ENCODE measurements at places on chromosomes 5 and 9. TPM values are rescaled to one million over a fixed set of nuclear protein-coding genes. Genes with fewer than 3 reads are reported as not detected.

TTC23L gene
- total RNA-seq: 2.2 TPM

NUTM2F gene
- total RNA-seq: not detected

RLN1 gene
- 0.46 TPM for total RNA-seq

SLC45A2 gene
- 114 TPM for total RNA-seq

EPB41L4A gene
- total RNA-seq: 8.0 TPM

WNK2 gene
- total RNA-seq: 0.46 TPM

FBXL7 gene
- total RNA-seq: 33.0 TPM

PCDHGC5 gene
- total RNA-seq: 2.9 TPM

WHRN gene
- 14.0 TPM for total RNA-seq

CNOT8 gene
- 50.1 TPM for total RNA-seq

IFNB1 gene
- total RNA-seq: 0.69 TPM

NPR3 gene
- total RNA-seq: 1.1 TPM

All from melanocyte of skin (primary cell).